ENCODE measurements at places on chromosomes 4 and X.

- no peak for DNase-seq
These were observed 67.1 kb downstream of the PRDM5 start for GRCh38 chr4:120855307-120856001.

DNA sequence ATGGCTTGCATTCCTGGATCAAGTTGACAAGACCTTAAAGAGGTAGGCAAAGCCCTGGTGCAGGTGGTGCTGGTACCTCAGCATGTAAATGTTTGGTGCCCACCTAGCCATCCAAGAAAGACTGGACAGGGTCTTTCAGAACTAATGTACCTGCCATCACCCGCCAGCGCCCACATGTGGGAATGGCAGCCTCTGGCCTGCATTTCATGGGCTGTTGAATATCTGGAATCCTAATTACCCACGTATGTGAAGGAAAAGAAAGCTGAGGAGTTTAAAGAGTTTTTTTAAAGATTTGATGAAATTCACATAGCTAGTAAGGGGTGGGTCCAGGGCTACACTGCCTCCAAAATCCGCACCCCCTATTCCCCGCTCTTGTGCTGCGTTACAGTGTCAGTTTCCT, 8.6 kb upstream of the CCDC149 start:
- peak; percentile 13 for DNase-seq

- DNase-seq = no peak
These were observed 19.1 kb downstream of the PAGE2 start for GRCh38 chrX:55107911-55108310.

GRCh38 chr4:116953947-116954346, 131.4 kb downstream of the TRAM1L1 start:
- no peak for DNase-seq

- DNase-seq = no peak
These were observed 1.9 kb downstream of the ENPP6 start for GRCh38 chr4:184215709-184216328.

DNA sequence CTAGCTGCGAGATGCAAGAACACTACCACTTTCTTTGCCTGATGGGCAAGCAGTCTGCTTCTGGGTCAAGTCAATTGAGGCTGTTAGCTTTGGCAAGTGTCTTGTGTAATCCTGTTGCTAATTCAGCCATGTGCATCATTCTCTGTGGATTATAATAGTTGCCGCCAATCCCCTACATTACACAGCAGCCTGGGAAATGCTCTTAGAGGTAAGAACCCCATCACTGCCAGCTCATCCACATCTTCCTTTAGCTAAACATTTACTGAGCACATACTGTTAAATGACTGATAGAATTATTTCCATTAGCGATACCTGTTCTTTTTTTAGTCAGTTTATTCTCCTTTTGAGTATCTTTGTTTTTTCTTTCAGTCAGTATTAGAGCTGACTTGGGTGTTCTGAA, 116.2 kb downstream of the CBR4 start:
- DNase-seq = no peak

DNA sequence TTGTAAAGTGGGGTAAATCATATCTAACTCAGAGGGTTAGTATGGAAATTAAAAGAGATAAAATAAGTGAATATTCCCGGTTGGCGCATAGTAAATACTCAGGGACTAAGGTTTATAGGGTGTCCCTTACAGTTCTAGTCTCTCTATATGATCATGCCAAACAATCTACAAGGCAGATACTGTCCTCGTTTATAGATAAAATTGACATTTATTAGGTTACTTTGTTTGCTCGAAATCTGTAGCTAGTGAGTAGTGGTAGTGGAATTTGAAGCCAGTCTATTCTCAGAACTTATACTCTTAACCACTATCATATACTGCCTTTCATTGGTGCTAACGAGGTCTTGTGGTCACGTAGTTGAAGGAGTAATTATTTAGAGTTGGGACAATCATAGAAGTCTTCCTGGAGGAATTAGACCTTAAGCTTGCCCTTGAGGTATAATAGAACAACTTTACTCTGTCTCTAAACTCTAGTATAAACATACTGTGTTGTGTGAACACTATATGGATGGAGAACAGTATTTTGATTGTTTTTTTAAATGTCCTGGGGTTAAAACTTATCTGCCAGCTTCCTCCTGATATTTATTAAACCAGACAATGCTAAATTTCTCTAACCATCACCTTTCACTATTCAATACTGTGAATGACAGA, 324.0 kb downstream of the STIM2 start:
- DNase-seq = no peak

GRCh38 chr4:38242822-38243387, 282.7 kb downstream of the PTTG2 start:
- DNase-seq = no peak

GRCh38 chr4:152581536-152582160, 45.8 kb upstream of the FBXW7 start:
- DNase-seq = no peak

DNA sequence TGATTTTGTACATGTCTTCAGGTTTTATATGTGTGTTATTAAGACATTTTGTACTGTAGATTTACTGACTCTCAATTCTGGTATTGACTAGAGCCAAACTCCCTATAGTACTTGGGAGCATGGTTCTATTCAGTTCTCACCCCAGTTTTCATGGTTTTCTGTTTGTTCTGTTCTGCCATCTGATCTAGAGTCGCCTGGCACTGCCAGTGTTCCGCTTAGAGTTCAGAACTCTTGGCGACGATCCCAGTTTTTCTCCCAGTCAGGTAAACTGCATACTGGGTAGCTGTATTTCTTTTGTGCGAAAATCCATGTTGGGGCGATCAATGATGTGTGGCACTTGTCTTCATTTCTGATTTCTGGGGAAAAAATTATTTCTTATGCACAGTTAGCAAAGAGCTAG, 78.0 kb downstream of the PHOX2B start:
- DNase-seq = no peak

GRCh38 chrX:31186693-31187338, 115.0 kb upstream of the FTHL17 start:
- DNase-seq = no peak

DNA sequence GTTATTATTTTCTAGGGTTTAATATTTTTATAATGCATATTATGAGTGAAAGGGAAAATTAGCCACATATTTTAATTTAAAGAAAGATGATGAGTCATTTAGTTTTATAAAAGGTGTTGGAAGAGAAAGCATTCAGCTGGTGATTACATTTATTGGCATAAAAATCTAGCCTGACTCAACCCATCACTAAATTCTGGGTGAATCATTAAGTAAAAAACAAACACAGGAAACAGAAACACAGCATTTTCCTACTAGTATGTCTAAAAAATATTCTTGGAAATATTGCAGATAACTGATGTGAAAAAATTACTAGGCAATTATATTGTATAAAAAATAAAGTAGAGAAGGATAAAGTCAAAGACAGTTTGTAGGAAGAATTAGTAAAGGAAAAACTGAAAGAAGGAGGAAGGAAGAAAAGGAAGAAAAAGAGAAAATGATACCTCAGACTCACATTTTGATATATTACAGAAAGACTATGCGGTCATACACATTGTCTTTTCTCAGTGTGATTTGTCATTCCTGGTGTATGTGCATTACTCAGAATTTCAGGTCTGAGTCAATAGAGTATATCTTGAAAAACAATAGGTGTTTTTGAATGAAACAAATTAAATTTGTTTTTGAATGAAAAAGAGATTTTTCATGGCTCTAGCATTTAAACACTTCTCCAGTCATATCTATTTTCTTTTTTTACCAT, 48.0 kb upstream of the SPOCK3 start:
- no peak for DNase-seq

- peak; percentile 51 for DNase-seq
These were observed 4.8 kb upstream of the DAPP1 start for GRCh38 chr4:99811850-99812249.

DNA sequence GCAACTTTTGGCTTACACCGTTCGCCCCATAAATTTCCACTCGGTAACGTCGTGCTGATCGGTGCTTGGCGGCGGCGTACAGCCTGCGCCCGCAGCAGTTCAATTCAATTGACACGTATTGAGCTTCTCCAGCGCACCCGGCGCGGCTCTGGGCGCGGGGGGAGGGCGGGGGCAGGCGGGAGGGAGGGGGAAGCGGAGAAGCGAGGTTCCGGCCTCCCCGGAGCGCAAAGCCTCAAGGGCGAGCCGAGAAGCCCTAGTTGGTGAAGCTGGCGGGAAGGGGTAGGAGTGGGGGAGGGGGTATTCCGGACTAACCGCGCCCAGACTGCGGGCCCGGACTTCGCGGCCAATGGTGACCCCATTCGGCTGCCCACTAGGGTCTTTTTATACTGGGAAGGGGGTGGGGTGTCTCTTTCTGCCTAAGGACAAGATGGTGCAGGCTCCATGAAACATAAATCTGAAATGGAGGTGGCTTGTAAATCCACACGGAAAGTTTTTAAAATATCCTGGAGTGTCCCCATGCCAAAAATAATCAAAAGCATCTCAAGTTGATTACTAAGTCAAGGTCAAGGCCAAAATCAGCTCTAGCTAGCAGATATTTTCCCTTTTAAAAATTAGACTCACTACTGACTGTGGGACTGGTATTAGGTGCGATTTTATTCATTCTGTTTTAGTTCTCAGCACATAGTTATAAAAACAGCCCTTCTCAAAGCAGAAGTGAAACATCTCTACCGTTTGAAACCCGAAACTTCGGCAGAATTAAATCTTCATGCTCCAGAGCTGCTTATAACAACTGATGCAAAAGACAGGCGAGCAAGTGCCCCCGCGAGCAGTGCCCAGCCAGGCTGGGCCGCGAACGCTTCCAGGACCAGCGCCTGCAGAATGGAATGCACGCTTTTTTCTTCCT, 1.5 kb upstream of the BCOR start:
- DNase-seq = peak; percentile 41

DNA sequence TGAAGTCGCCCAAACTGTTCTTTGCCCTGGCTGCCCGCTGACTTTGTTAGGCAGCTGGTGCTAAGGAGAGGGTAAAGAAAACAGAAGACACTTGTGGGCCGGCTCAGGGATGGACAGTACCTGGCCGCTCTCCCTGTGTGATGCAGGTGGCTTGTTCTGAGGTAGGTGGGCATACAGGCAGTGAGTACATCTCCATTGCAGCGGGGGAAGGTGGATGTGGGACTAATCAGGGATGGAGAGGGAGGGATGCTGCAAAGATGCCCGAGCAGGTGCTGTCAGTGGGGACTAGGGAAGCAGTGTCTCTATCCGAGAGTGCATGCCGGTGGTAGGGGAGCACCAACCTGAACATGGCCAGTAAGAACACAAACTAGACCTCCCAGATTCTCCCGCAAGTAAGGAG, 67.0 kb downstream of the SORBS2 start:
- DNase-seq = no peak

DNA sequence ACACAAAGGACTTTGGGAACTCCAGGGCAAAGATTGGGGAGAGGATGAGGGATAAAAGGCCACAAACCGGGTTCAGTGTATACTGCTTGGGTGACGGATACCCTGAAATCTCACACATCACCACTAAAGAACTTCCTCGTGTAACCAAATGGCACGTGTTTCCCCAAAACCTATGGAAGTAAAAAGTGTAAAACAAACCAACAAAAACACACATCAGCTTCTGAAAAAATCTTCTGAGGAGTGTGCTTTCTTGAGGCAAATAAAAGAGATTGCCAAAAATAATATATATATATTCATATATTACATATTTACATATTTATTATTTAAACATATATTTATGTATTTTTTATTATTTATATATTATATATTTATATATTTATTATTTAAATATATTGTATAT, 3.9 kb downstream of the P2RY8 start:
- no peak for DNase-seq

DNA sequence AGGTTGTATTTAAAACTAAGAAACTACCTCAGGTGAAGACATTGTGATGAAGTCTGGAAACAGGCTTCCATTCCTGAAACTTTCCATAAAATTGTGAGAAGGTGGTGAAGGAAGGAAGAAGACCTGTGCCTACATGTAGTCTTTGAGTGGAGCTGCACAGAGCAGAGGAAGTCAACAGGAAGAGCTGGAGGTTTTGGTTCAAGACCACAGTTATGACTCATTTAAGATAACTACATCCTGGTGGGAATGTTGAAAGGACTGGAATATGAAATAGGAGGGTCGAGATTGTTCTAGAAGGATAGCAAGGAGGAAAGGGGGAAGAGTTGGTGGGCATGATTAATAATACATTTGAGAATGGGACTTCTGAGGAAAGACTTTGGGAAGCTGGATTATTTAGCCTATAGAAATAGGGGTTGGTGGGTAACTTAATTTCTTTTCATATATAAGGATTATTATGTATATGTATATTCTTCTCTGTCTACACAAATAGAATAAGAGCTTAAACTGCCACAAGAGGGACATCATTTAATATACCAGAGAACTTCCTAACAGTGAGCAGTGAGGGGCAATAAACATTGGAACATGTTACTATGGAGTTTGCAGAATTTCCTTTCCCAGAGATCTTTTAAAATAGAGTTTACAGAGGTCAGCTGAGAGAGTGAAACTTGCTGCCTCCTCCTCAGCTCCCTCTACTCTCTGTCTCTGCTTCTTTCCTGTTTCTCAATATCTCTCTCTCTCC, 23.5 kb downstream of the AWAT2 start:
- no peak for DNase-seq

GRCh38 chrX:135384161-135384836, 37.4 kb upstream of the SMIM10L2A start:
- DNase-seq = no peak

DNA sequence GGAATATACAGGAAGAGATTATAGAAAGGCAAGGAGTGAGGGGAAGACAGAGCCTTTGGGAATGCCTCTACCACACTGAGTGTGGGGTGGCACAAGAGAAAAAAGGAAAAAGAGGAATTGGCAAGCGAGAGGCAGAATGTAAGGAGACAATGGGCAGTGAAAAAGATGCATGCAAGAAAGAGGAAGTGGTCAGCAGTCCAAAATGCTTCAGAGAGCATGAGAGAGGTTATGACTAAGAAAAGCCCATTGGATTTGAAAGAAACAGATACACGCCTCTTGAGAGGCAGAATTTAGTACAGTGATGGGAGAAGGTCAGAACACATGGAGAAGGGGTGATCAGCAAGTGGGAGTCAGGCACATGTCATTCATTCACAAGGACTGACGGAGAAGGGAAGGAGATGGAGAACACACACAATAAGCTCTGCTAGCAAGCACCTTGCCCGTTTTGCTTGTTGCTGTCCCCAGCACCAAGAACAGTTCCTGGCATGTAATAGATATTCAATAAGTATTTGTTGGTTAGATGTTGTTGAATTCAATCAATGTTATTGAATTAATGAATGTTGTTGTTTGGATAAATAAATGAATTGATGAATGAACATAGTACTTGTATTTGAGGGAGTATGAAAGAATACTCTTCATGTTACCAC, 6.3 kb downstream of the DCHS2 start:
- no peak for DNase-seq

All from ACHN (cell line).